ENCODE measurements at places on chromosomes 1 and 21. TPM values are rescaled to one million over a fixed set of nuclear protein-coding genes. Genes with fewer than 3 reads are reported as not detected.

DNA sequence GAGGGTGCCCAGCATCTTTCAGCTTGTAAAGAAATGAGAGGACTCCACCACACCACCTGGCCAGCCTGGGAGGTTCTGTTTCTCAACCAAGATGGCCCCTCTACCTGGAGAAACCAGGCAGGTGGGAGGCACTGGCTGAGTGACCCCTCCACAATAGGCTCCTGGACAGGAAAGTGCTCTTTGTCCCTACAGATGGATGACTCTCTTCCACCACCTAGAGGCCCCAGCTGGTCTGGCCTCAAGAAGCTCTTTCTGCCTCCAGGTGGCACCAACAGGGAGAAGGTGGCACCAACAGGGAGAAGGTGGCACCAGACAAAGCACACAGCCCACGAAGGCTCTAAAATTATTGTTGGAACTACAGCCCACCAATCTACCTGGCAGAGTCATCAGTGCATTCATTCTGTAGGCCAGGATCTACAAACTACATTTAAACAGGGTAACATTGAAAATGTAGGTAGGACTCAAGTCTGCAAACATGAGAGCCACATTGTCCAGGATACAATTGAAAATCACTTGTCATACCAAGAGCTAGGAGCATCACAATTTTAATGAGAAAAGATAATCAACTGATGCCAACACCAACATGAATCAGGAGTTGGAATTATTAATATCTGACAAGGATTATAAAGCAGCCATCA is 14.4 kb downstream of the TMPRSS3 start:
- DNase-seq, result peak; percentile 28

- no peak for DNase-seq
Observed at GRCh38 chr1:207393610-207394009, 60.5 kb upstream of the CR2 start.

DNA sequence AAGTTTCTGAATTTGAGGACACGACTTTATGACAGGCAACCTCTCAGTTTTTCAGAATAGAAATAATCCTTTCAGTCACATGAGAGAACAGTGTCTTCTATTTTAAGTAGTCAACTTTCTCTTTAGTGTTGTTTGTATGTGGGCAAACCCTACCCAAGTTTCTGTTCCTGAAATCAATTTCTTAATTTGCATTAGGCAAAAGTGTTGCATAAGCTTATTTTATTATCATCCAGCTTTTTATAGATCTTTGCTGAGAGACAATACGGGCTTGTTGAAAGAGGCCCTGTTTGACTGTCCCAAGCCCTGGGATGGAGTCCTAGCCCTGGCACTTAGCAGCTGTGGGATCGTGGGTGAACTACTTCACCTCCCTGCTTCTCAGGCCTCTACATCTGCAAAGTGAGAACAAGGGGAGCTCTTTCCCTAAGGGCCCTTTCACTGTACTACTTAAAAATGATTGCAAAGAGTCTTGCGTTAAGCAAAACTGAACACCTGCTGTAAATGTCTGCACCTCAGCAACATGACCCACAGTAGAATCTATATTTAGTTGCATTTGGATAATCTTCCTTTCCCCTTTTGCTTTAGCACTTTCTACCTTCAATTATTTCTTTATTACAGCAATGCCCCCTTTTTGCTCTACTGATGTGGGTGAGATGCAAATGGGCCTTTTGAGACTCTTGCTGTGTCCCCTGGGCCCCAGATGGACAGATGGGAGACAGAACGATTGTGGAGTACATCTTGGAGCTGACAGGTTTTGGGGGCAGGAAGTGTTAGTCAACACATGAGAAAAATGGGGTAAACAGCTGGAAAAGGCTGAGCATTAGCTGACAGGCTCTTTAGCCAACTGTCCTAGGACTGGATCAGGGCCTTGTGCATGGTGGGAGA is 41.0 kb upstream of the SCAF4 start:
- no peak for DNase-seq

DNA sequence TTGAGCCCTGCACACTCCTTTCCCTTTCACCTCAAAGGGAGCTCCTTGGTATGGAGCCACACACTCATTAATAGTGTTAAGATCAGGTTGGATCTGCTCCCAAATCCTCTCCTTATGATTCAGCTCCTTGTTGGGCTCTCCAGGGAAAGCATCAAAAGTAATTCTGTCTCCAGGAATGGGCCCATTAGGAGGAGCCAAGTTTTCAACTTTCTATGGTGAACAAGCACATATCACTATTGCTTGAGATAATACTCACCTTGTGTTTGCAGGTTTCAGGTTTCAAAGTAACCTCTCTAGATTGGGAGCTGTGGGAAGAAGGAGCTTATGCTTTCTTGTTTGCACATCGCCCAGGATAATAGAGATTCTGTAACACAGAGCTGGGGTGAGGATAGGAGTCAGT is 164.8 kb downstream of the TNFSF18 start:
- no peak for DNase-seq

- DNase-seq, result no peak
Observed at GRCh38 chr1:174359454-174359805, 88.3 kb upstream of the GPR52 start.

GRCh38 chr1:1132042-1132950 is 16.4 kb upstream of the C1orf159 start:
- DNase-seq, result no peak

GRCh38 chr1:81452693-81453366 is 347.9 kb upstream of the ADGRL2 start:
- no peak for DNase-seq

GRCh38 chr1:203497269-203497777 is 3.4 kb downstream of the OPTC start:
- no peak for DNase-seq

GRCh38 chr1:92473781-92474495 is 12.8 kb downstream of the GFI1 start:
- peak; percentile 65 for DNase-seq

GRCh38 chr1:22024485-22025367 is 23.3 kb downstream of the CELA3A start:
- peak; percentile 69 for DNase-seq

DNA sequence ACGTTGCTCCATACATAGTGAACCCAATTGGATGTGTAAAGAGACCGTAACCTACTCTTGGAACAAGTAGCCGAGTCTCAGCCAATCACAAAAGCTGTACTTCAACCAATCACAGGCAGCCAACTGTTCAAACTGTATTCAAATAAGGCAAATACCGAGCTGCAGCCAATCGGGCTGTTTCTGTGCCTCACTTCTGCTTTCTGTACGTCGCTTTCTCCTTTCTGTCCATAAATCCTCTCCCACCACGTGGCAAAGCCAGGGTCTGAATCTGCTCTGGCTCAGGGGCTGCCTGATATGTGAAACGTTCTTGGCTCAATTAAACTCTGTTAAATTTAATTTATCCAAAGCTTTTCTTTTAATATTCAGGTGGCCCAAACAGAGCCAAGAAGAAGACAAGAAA is 210.3 kb downstream of the URB2 start:
- DNase-seq, result no peak

DNA sequence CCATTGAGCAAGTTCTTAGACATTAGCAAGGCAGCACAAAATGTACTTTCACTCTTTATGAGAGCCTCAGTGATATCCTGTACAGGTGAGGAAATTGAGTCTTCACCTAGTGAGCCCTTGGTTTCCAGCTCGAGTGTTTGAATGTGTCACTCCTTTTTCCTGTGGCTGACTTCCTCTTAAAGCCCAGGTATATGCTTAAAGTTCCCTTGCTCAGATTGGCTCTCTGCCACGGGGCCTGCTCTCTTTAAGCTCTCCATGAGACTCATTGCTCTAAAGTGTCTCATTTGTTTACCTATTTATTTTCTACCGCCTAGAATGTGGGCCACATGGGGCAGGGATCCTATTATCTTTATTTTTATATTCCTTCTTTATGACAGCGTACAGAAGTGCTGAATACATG is 324.9 kb downstream of the SIPA1L2 start:
- DNase-seq, result no peak

DNA sequence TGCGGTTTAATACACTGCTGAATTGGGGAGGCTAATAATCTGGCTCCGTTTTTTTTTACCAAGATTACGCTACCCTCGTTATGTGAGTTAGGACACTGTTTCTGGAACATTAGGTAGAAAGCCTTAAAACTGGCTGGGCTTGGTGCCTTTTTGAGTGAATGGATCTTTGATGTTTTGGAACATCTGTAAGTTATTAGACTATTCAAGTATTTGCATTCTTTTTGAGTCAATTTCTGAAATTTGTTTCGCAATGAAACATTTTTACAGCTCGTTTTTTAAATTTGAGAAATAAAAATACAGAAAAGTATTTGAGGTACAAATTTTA is 106.9 kb downstream of the LTN1 start:
- DNase-seq, result no peak

DNA sequence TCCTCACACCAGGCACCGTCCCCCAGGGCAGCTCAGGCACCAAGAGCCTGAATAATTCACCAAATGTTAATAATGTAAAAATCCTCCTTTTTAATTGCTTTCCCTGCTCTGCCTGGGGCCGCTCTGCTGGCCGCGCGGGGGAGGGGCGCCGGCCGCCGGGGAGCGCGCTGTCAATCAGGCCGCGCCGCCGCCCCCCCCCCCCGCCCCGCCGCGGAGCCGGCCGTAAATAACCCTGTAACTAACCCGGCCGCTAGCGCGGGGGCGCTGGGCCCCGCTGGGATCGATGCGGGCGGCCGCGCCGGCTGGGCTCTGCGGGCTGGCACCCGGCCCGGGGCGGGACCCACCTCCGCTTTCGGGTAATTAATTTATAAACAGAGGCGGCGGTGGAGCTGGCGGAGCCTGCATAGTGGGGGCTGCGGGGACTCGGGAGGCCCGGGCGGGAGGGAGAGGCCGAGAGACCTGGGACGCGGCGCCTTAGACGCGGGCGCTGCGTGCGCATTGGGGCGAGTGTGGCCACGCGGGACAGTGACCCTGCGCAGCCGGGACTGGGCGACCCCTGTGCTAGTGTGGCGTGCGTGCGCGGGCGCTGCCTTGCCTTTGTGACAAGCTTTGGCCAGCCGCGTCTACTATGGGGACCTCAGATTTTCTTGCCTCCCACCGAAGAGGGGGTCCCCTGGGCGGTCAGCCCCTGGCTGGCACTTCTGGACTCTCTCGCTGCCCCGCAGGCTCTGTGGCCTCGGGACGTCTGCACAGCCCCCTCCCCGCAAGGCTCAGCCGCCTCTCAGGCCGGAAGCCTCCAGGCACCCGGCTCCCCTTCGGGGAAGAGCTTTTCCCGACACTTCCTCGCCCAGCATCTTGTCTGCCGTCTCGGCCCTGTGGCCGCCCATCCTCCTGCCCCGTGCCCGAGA is 16.6 kb downstream of the SAMD11 start:
- no peak for DNase-seq

DNA sequence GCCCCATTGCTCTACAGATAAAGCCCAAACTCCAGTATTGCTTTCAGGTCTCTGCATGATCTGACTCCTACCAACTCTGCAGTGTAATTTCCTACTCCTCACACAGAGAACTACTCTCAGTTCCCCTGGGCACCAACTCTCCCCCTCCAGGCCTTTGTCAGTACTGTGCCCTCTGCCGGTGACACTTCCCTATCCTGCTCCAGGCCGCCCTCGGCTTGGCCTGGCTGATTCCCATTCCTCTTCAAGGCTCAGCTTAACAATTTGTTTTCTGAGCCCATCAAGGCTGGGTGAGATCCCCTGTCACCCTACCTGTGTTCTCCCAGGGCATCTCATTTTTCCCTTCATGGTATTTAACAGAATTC is 2.6 kb downstream of the SLAMF8 start:
- DNase-seq, result peak; percentile 28

- DNase-seq, result no peak
Observed at GRCh38 chr1:11680270-11681070, 478 bp downstream of the MAD2L2 start.

DNA sequence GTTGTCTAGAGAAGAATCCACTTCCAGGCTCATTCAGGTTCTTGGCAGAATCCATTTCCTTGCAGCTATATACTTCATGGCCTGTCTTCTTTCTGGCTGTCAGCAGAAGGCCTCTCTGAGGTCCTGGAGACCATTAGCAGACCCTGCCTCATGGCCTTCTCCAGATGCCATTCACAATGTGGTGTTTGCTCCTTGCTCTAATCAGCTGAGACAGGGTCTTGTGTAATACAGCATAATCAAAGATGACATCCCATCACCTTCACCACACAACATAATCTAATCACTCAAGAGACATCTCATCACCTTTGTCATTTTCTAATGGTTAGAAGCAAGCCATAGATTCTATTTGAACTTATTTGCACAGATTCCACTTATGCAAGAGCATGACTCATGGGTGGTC is 403.9 kb upstream of the LRRC7 start:
- DNase-seq, result no peak

DNA sequence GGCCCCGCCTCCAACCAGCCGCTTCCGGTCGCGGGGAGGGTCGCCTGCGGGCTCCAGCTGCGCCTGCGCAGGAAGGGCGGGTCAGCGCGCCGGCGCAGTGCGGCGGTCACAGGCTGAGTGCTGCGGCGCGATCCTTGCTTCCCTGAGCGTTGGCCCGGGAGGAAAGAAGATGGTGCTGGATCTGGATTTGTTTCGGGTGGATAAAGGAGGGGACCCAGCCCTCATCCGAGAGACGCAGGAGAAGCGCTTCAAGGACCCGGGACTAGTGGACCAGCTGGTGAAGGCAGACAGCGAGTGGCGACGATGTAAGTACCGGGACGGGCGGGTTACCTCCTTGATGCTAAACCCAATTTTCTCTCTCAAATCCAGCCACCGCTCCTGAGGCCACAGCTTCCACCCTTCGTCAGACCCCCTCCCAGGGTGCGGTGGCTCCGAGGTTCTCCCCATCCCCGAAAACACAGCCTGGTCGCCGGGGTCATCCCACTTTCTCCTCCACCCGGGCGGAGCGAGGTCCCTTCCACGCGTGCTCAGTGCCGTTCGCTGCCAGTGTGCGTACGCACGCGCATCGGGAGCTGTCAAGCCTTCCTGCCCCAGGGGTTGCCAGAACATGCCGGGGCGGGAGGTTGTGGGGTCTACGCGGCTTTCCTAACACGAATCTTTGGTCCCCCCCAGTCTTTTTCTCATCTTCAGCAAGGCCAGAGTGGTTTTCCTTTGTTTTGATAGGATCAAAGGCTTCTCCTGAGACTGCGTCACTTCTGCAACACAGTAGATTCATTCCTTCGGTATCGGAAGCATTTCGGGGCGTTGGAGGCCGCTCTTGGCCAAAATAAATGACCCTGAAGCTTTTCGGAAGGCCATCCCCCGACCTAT is at the start of gene SARS1:
Gene SARS1, plus strand, starts transcription at position 95 of the 870 bp plus-strand sequence. Its CDS starts 75 bp downstream, at position 170.
- peak; percentile 85 for DNase-seq

- DNase-seq, result no peak
Observed at GRCh38 chr1:171913385-171913784, 72.1 kb downstream of the DNM3 start.

- no peak for DNase-seq
Observed at GRCh38 chr1:28085129-28085528, 3.3 kb downstream of the EYA3 start.

- DNase-seq, result no peak
Observed at GRCh38 chr1:91754816-91755580, 131.0 kb downstream of the TGFBR3 start.

- no peak for DNase-seq
Observed at GRCh38 chr1:173568483-173568882, 34.4 kb downstream of the SLC9C2 start.

GRCh38 chr1:238060061-238060460 is 169.3 kb upstream of the ZP4 start:
- no peak for DNase-seq

GRCh38 chr21:26811482-26811881 is 33.7 kb downstream of the ADAMTS1 start:
- no peak for DNase-seq

OR2AK2 gene
- total RNA-seq, result 0.69 TPM

SYNJ1 gene
- 10.7 TPM for total RNA-seq

C1orf167 gene
- not detected for total RNA-seq

EXOC8 gene
- 28.8 TPM for total RNA-seq

PRELP gene
- total RNA-seq, result not detected

OR2L13 gene
- total RNA-seq, result not detected

AMY1C gene
- total RNA-seq, result not detected

DRAXIN gene
- 0.11 TPM for total RNA-seq

EPHA2 gene
- not detected for total RNA-seq

GPX7 gene
- total RNA-seq, result 11.1 TPM

RNF207 gene
- total RNA-seq, result 5.1 TPM
